ENCODE measurements at places on chromosomes 4 and X. TPM values are rescaled to one million over a fixed set of nuclear protein-coding genes. Genes with fewer than 3 reads are reported as not detected.

GRCh38 chr4:165684177-165684805 lies 188.7 kb upstream of the TLL1 start:
- H3K4me1 ChIP-seq: no peaks in the 10 kb centered on the region
- H3K27ac ChIP-seq: no peak overlapping the region
- H3K27me3 ChIP-seq: no peaks in the 10 kb centered on the region
- no peak overlapping the region for H3K4me3 ChIP-seq
- no peaks in the 10 kb centered on the region for H3K36me3 ChIP-seq

- no peak overlapping the region for H3K27ac ChIP-seq
- no peaks in the 10 kb centered on the region for H3K27me3 ChIP-seq
- H3K36me3 ChIP-seq: no peaks in the 10 kb centered on the region
- H3K4me1 ChIP-seq: peaks cover 6% of the 10 kb centered on the region
Measured at GRCh38 chr4:37245391-37245954, 930 bp downstream of the NWD2 start.

- no peaks in the 10 kb centered on the region for H3K27me3 ChIP-seq
- no peak overlapping the region for H3K4me3 ChIP-seq
- no peak overlapping the region for H3K27ac ChIP-seq
- no peaks in the 10 kb centered on the region for H3K4me1 ChIP-seq
Measured at GRCh38 chrX:72100824-72101351, 30.8 kb downstream of the RTL5 start.

DNA sequence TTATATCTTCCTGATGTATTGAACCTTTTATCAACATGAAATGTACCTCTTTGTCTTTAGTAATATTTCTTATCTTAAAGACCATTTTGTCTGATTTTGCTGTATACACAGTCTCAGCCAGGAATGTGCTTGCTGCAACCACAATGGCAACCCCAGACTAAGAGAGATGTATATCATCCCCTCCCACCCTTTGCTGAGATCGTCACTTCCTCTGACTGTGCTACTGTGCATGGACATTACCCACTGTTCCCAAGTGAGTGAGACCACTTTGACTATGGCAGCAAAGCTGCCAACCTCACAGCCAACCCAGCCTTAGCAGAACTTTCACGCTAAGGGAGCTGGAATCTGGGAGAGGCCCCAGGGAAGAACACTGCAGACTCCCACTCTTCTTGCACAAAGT lies 46.0 kb downstream of the EIF2S3 start:
- H3K27me3 ChIP-seq: no peaks in the 10 kb centered on the region
- H3K27ac ChIP-seq: no peak overlapping the region
- no peaks in the 10 kb centered on the region for H3K4me1 ChIP-seq

- no peak overlapping the region for H3K27ac ChIP-seq
- no peak overlapping the region for H3K4me3 ChIP-seq
- H3K36me3 ChIP-seq: no peaks in the 10 kb centered on the region
- no peak for DNase-seq
Measured at GRCh38 chr4:102305666-102306065, 39.6 kb downstream of the SLC39A8 start.

- no peak overlapping the region for H3K4me3 ChIP-seq
- no peak overlapping the region for H3K27ac ChIP-seq
- no peaks in the 10 kb centered on the region for H3K4me1 ChIP-seq
- DNase-seq: no peak
- H3K36me3 ChIP-seq: no peaks in the 10 kb centered on the region
Measured at GRCh38 chrX:149456476-149457245, 48.4 kb downstream of the IDS start.

- no peaks in the 10 kb centered on the region for H3K36me3 ChIP-seq
- no peak overlapping the region for H3K27ac ChIP-seq
- no peak for DNase-seq
- H3K4me1 ChIP-seq: peaks cover 26% of the 10 kb centered on the region
- no peaks in the 10 kb centered on the region for H3K27me3 ChIP-seq
Measured at GRCh38 chr4:139972305-139972704, 181.7 kb downstream of the MAML3 start.

GRCh38 chr4:47061435-47061834 lies 30.1 kb downstream of the GABRB1 start:
- no peak overlapping the region for H3K27ac ChIP-seq
- no peaks in the 10 kb centered on the region for H3K27me3 ChIP-seq
- no peak for DNase-seq
- H3K4me1 ChIP-seq: no peaks in the 10 kb centered on the region
- no peak overlapping the region for H3K4me3 ChIP-seq

- H3K27me3 ChIP-seq: no peaks in the 10 kb centered on the region
- DNase-seq: no peak
- H3K4me3 ChIP-seq: no peak overlapping the region
- no peak overlapping the region for H3K27ac ChIP-seq
Measured at GRCh38 chr4:88134536-88135355, 23.7 kb downstream of the ABCG2 start.

Gene STEEP1
- total RNA-seq: 26.5 TPM

DNA sequence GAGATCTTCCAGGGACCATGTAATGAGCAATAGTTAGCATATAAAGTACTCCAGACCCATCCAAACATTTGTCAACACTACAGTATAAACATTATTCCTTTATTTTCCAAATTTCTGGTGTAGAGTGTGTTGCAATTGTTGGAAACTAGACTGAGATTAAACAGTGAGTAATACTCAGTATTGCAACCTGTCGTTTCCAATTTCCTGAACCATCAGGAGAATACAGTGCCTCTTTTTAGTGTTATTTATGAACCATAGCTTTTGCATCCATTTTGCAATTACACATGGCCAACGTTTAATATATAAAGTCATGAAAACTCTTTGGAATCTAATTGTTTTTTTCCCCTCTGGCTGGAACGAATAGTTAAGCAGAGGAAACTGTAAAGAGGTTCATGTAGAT lies 58.3 kb upstream of the DHRSX start:
- DNase-seq: no peak
- no peak overlapping the region for H3K4me3 ChIP-seq
- no peak overlapping the region for H3K27ac ChIP-seq
- no peaks in the 10 kb centered on the region for H3K4me1 ChIP-seq
- H3K36me3 ChIP-seq: no peaks in the 10 kb centered on the region

DNA sequence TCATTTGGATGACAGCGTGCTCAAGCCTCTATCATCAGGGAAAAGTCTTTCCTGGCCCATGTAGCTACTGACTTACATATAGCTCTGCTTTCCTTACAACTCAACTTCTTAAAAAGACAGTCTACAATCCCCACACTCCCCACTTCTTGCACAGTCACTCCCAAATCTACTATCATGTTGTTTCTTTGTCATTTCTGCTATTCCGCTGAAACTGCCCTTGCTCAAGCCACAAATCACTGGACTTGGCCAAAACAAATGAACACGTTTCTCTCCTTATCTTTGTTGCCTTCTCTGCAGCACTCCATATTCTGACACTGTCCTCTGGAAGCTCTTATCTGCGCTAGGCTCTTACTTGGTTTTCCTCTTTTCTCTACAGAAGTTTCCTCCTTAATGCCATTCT lies 28.2 kb downstream of the GPRIN3 start:
- no peaks in the 10 kb centered on the region for H3K27me3 ChIP-seq
- H3K36me3 ChIP-seq: no peaks in the 10 kb centered on the region
- H3K4me3 ChIP-seq: no peak overlapping the region
- no peak overlapping the region for H3K27ac ChIP-seq

Gene AMOT
- total RNA-seq: 9.8 TPM

DNA sequence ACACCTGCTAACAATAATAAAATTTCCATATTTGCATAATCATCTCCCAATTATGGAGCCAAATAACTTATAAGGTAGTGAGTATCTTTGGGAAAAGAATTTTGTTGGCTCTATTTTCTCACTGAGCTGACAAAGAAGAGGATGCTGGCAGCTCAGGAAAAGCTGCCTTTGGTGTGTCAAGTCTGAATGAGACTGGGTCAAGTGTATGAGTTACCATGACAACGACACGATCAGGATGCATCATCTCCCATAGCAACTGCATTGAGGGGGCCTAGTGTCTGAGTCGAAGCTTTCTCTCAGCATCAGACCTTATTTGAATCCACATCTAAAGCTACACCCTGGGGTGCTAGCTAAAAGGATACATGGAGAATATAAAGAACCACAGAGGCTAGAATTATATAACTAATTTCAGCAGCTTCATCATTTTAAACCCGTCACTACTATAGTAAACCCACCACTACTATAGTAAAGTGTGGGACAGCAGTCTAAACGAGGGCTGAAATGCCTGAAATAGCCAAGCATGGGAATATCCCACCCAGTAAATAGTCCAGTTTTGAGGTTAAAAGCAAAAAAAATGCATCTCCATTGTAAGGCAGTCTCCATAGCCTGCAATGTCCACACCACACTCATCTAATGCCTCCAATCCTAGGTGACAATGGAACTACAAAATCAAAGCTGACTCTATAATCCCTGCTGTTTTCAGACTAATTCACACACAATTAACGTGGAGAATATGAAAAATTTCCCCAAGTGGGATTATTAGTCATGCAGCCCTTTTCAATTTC lies 16.0 kb downstream of the GSPT2 start:
- no peaks in the 10 kb centered on the region for H3K27me3 ChIP-seq
- H3K4me3 ChIP-seq: no peak overlapping the region
- DNase-seq: no peak
- H3K27ac ChIP-seq: no peak overlapping the region
- no peaks in the 10 kb centered on the region for H3K36me3 ChIP-seq

GRCh38 chr4:165965503-165965902 lies 92.5 kb downstream of the TLL1 start:
- H3K36me3 ChIP-seq: no peaks in the 10 kb centered on the region
- no peaks in the 10 kb centered on the region for H3K4me1 ChIP-seq
- H3K4me3 ChIP-seq: no peak overlapping the region
- H3K27me3 ChIP-seq: no peaks in the 10 kb centered on the region
- no peak for DNase-seq
- H3K27ac ChIP-seq: no peak overlapping the region

- DNase-seq: no peak
- no peaks in the 10 kb centered on the region for H3K4me1 ChIP-seq
- H3K27ac ChIP-seq: no peak overlapping the region
- H3K4me3 ChIP-seq: no peak overlapping the region
- no peaks in the 10 kb centered on the region for H3K36me3 ChIP-seq
Measured at GRCh38 chr4:72473434-72473900, 95.6 kb downstream of the ADAMTS3 start.

Gene DCAF12L2
- not detected for total RNA-seq
